Mucosa of gallbladder (tissue), 1 donor: ENCODE measurements at places on chromosomes 3 and 15.

GRCh38 chr3:48505146-48505545 lies 1.2 kb upstream of the SHISA5 start:
- DNase-seq: no peak

DNA sequence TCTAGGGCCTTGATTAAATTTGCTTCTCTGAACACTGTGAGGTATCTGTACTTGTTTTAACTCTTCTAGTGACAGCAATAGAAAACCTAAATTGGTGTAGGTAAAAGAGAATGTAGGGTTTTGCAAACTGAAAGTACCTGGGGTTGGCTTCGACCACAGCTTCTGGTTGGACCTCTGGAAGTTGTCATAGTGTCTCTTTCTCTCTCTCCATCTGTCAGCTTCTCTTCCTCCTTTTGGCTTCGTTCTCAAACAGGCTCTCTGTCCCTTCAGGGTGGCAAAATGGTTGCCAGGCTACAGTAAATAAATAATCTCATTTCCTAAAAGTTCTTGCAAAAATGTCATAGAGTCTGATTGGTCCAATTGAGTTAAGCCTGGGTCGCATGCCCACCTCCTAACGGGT lies 149.3 kb upstream of the CTDSPL start:
- no peak for DNase-seq

GRCh38 chr3:156038869-156039268 lies 81.5 kb upstream of the KCNAB1 start:
- no peak for DNase-seq

- no peak for DNase-seq
Measured at GRCh38 chr3:100062665-100063064, 51.6 kb downstream of the FILIP1L start.

- DNase-seq: no peak
Measured at GRCh38 chr3:133887074-133887802, 8.4 kb downstream of the RAB6B start.
